ENCODE measurements at places on chromosomes 12 and 14. TPM values are rescaled to one million over a fixed set of nuclear protein-coding genes. Genes with fewer than 3 reads are reported as not detected.

GRIN2B gene
- not detected for total RNA-seq

KIF5A gene
- 0.51 TPM for total RNA-seq

LRFN5 gene
- total RNA-seq = 3.6 TPM

ZFHX2 gene
- 0.33 TPM for total RNA-seq

FGFR1OP2 gene
- total RNA-seq = 51.1 TPM

CLEC2A gene
- not detected for total RNA-seq

KRT78 gene
- total RNA-seq = not detected

NACA gene
- 1,487 TPM for total RNA-seq

CD27 gene
- 0.17 TPM for total RNA-seq

USP44 gene
- 27.4 TPM for total RNA-seq

MYH6 gene
- not detected for total RNA-seq

SCAF11 gene
- total RNA-seq = 43.8 TPM

SNW1 gene
- 57.0 TPM for total RNA-seq

SCNN1A gene
- total RNA-seq = 0.26 TPM

PLEKHD1 gene
- under 0.01 TPM for total RNA-seq
